ENCODE measurements at places on chromosomes 7 and 10.

DNA sequence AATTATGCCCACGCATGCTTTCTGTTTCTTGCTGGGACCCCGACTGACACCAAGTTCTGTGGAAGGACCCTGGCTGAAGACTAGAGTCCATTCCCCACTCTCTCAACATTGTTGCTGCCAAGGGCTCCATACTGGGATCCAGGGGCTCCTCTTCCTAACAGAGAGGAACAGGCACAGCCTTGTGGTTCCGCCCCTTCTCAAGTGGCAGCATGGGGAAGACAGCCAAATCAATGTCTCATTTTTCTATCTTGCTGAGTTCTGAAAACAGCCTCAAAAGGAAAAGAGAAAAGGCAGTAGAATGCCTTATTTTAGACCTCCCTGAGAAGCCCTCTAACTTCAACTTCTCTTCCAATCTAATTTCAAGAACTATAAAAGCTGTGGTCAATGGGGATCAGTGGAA, 23.7 kb upstream of the LAMB1 start:
- no peak for DNase-seq

DNA sequence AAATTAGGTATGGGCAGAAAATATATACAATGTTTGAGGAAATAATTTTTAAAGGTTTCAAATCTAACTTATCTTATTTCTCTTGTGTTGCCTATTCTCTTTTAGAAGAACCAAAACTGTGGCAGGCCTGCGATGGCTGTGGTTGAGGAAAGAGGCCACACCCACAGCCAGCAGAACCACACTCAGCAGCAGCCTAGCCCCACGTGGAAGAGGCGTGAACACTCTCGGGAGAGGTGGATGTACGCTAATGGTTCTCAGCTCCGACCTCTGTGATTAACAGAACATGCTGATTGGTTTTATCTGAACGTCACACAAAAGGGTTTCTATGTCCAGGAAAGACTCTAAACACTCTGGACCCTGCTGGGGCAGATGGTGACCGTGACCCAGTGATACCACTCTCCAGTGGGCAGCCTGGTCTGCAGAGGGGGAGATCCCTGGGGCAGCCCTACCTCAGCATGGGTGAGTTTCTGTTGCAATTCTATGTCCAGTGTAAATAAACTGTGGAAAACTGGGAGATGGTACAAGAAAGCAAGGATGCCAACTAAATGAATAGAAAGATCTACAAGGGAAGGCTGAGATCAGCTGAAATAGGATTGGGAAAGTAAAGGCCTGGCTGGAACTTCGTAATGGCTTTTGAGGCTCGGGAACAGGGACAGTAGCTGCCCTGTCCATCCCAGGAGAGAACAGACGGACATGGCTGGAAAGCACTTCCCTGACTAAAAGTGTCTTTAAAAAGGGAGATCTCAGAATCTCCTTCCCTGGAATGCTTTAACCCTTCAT, 26.6 kb downstream of the DIP2C start:
- no peak for DNase-seq

- DNase-seq: no peak
Observed at GRCh38 chr7:101545441-101546190, 83.5 kb downstream of the MYL10 start.

- no peak for DNase-seq
Observed at GRCh38 chr10:109504401-109504800, 418.9 kb downstream of the XPNPEP1 start.

DNA sequence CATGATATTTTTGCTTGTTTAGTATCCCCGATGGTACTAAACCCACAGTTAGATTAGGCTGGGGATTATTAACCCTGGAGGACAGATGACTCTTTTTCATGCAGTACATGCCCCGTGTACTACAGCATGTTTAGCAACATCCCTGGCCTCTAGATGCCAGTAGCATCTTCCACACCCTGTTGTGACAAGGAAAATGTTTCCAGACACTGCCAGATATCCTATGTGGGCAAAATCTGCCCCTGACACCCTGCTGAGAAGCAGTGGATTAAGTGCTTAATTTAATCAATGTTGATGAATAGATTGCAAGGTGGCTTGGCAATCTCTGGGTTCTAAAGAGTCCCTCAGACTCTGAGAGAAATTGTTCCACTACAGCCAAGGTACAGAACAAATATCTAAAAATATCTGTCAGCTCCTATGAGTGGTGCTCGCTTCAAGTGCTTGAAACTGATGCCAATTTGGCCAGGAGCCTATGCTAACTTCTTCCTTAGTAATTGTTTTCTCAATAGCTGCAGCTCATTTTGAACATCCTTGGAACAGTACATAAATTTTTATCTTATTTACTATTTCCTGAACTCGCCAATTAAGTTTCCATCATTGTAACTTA, 247.0 kb downstream of the SORCS1 start:
- DNase-seq: no peak

- no peak for DNase-seq
Observed at GRCh38 chr10:24784923-24785322, 61.2 kb upstream of the ARHGAP21 start.

DNA sequence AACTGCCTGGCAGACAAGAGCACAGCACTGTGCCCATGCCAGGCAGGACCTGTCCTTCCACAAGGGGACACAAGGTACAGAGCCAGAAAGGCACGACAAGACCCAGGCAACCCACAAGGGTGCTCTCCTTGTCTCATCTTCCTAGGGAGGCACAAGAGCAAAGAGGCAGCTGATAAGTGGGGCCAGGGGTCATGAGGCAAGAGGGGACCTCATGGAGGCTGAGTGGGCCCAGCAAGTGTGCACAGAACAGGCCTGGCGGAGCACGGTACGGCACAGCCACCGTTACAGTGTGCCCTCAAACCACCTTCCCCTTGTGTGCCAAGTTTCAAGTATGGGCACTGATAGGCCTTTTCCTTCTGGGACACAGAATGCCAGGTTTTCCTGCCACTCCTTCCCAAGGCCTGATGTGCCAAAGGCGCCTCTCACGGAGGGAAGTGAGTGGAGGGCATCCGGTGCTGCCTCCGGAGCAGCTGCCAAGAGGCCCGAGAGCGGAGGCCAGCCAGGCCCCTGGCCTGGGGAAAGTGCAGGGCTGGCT, 75.6 kb downstream of the FAM53B start:
- DNase-seq: no peak

DNA sequence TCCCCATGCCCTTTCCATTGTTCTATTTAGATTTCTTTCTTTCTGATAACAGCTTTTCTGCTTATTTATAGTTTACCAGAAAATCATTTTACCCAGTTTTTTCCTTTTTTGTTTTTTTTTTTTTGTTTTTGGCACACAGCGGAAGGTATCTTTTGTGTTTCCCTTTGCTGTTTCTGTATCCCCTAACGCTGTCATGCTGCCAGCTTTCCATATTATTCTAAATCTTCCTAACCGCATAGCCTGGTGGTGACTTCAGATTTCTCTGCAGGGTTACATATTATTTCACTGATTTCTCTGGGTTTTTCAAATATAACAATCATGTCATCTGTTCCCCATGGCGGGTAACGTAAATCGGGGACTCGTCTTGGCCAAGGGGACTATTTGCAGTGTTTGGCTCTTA, 4.0 kb upstream of the SLC29A4 start:
- DNase-seq: no peak

All from activated T-helper 1 cell treated with anti-CD3 and anti-CD28 coated beads, Interleukin-2, amount 50 U/mL, for 16 hours (primary cell).